ENCODE measurements at places on chromosomes 13 and 19.

- no peak for DNase-seq
Measured at GRCh38 chr19:17910791-17911360, 21.9 kb upstream of the CCDC124 start.

- no peak for DNase-seq
Measured at GRCh38 chr19:33248553-33248953, 22.9 kb upstream of the SLC7A10 start.

DNA sequence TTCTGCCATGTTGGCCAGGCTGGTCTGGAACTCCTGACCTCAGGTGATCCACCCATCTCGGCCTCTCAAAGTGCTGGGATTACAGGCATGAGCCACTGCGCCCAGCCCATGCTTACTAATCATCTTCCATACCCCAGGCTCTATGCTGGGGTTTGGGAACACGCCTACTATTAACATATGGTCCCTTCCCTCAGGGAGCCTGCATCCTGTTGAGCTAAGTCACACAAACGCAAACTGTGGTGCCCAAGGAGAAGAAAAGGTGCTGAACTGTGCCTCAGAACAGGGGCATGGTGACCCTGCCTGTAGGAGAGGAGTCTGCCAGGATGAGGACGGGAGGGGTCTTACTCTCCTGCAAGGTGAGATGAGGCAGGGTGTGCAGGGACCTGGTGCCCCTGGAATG lies 5.6 kb downstream of the MICOS13 start:
- DNase-seq = no peak

GRCh38 chr19:5317321-5317720 lies 23.3 kb downstream of the PTPRS start:
- no peak for DNase-seq

- no peak for DNase-seq
Measured at GRCh38 chr19:51417810-51418157, 342 bp upstream of the SIGLEC10 start.

DNA sequence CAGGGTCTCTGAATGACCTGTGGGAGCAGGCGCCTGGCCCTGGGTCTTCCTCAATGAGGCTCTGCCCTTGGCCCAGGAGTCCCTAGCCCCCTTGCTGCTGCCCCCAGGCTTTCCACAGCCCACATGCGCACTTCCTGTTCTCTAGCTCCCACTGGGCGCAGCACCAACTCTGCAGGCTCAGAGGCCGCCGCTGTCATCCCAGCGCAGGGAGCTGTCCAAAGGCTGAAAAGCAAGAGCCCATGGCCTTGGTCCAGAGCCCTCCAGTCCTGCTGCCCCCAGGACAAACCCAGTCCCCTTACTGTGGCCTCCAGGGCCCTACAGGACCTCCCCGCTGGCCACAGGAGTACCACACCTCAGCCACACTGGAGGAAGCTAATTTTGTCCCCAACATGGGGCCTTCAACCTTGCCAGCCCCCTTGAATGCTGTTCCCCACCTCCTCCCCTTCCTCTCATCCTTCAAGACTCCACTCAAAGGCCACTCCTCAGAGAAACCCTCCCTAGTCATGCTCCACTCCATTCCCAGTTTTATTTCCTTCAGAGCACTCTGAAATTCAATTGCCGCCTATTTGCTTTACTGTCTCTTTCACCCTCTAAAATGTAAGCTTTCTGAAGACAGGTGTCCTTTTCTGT lies 8.0 kb upstream of the POU2F2 start:
- no peak for DNase-seq

GRCh38 chr19:30910485-30911240 lies 438.6 kb downstream of the TSHZ3 start:
- DNase-seq = no peak

GRCh38 chr13:94988654-94989053 lies 276.3 kb upstream of the SOX21 start:
- DNase-seq = no peak

All from spinal cord (tissue), 10 donors.